8988T (cell line): ENCODE measurements at places on chromosomes 11 and 22.

- no peak for DNase-seq
These were observed 107.0 kb downstream of the MYO18B start for GRCh38 chr22:25848954-25849353.

DNA sequence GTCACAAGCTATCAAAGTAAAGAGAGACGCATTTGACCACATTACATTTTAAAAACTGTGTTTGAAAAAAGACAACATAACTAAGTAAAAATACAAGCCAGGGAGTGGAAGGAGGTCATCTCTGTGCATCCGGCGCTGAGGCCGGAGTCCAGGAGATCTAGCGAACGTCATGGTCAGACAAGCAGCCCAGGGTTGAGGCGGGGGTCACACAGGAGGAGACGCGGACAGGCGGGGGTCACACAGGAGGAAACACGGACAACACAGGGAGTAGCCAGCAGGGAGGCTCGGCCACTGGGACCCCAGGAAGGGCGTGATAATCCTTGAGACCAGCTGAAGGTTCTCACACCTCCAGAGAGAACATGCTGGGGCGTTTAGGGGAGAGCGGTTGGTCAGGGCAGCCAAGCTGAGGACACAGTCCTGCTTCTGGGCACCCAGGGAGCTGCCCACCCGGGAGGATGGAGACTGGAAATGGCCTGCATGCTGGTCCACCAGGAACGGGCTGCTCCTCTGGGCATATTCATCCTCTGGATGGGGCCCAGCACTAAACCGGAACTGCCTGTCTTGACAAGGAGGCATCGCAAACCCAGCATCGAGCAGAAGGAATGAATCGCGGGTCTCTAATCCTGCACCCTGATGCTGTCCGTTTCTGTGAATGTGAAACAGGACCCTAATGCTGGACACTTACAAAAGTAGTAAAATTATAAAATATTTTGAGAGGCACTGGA lies 40.9 kb upstream of the MUC5AC start:
- peak; percentile 25 for DNase-seq

- DNase-seq, result no peak
These were observed 70.9 kb downstream of the SCUBE1 start for GRCh38 chr22:43272301-43272700.

- DNase-seq, result no peak
These were observed 46.0 kb downstream of the CELF1 start for GRCh38 chr11:47506795-47507562.
